ENCODE measurements at places on chromosomes 6 and 20.

DNA sequence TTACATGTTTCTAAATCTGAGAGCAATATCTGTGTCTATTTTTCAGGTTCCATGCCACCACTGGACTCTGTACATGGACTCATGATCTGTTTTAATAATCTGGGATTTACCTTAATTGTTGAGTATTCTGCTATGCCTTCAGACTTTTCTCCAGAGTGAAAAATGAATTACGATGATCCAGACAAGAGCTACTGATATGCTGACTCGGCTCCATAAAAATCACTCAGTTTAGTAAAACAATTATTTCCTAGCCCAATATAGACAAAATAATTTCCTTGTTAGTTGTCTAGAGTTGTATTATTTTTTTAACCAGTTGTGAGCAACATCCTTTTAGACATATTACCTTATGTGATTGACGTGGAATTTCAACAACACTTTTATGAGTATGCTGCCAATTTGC, 736.8 kb downstream of the RFPL4B start:
- DNase-seq = no peak

- no peak for DNase-seq
Observed at GRCh38 chr6:101719521-101719920, 326.0 kb downstream of the GRIK2 start.

- DNase-seq = no peak
Observed at GRCh38 chr6:70651326-70651905, 16.3 kb upstream of the SMAP1 start.

DNA sequence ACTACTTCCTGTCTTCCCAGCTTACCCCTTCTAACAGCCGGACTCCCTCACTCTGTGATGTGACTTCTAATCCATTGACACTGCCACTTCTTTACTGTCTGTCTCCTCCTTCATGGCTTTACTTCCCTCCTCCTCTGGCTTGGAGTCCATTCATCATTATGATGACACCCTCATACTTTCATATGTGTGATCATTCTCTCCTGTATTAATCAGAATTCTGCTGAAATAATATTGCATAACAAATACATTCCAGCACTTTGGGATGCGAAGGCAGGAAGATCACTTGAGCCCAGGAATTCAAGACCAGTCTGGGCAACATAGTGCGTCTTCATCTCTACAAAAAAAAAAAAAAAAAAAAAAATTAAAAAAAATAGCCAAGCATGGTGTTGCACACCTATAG, 147.9 kb upstream of the BTBD3 start:
- DNase-seq = no peak

DNA sequence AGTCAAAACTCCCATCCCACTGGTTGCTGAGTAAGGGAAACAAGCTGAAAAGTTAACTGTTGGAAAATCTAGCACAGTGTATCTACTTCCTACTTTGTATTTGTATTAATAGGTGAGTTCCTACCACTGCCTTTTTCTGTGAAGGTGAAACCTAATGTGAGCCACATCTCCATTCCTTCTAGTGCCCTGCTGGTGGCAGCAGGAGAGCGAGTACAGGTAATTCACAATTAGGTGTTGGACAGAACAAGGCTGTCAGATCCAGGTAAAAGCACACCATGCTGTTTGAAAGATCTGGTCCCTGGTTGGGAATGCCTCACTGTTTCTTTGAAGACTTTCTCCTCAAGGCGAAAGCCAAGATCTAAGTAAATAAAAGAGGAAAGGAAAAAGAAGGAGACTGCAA, 528.4 kb downstream of the PKHD1 start:
- DNase-seq = no peak

GRCh38 chr6:139833592-139833991, 459.1 kb upstream of the CITED2 start:
- DNase-seq = no peak

GRCh38 chr6:79072640-79073181, 5.3 kb downstream of the PHIP start:
- no peak for DNase-seq

DNA sequence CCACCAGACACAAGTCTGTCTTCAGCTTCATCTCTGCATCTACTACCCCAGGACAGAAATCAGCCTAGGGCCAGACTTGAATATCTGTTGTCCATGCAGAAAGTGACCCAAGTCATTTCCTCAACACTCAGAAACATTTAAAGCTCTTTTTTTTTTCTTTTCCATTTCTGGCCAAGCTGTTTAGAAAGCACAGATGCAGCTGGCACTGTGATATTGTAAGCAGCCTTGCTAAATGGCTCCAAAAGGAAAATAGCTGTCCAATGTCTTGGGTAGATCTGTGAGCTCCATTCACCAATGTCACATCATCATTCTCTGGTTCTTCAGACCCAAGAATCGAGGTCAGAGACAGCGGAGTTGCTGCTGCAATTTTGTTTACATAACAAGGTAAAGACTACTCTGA, 174.2 kb downstream of the PDE7B start:
- no peak for DNase-seq

DNA sequence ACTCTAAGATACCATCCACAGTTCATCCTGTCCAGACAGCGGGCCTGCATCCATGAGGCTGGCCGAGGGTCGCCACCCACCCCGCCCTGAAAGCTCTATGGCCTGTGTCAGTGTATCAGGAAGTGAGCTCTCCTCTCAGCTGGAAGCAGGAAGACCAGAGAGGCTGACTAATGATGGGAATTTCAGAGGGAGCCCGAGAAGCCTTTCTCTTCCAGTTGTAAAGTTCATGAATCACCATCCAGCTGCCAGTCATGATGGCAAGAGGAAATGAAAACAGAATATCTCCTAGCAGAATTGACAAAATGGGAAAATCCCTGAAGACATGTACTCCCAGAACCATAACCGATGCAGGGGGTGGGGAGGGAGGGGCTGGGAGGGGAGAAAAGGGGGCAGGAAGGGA, 109.6 kb upstream of the RPS6KA2 start:
- no peak for DNase-seq

- DNase-seq = no peak
Observed at GRCh38 chr6:147741389-147741788, 232.9 kb downstream of the SAMD5 start.

- no peak for DNase-seq
Observed at GRCh38 chr6:97705568-97705967, 422.6 kb upstream of the MMS22L start.

- no peak for DNase-seq
Observed at GRCh38 chr6:130681028-130681427, 146.2 kb upstream of the SMLR1 start.

Data from activated naive CD4-positive, alpha-beta T cell treated with anti-CD3 and anti-CD28 coated beads, Interleukin-2, amount 50 U/mL, for 72 hours (primary cell).